ENCODE measurements at places on chromosomes 11 and 22.
A peak's percentile ranks its signal among the peaks of the same experiment; 100 is the strongest.

- DNase-seq: no peak
Observed at GRCh38 chr22:49660321-49660720, 167.4 kb downstream of the BRD1 start.

GRCh38 chr22:37230673-37231405 is 13.2 kb downstream of the RAC2 start:
- DNase-seq: no peak

DNA sequence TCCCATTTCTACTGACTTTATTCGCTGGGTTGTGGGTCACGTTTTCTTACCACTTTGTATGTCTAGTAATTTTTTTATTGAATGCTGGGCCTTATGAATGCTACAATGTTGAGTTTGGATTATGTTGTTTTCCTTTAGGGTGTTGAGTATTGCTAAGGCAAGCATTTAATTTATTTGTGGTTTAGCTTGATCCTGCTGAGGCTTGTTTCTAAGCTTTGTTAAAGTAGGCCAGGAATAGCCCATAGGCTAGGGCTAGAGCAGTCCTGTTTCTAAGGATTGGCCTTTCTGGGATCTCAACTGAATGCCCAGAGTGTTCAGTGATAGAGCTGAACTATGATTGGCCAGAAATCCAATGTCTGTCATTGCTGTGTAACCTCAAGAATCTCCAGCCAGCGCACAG is 56.1 kb upstream of the LDLRAD3 start:
- no peak for DNase-seq

GRCh38 chr11:12534549-12534948 is 139.7 kb upstream of the TEAD1 start:
- no peak for DNase-seq

DNA sequence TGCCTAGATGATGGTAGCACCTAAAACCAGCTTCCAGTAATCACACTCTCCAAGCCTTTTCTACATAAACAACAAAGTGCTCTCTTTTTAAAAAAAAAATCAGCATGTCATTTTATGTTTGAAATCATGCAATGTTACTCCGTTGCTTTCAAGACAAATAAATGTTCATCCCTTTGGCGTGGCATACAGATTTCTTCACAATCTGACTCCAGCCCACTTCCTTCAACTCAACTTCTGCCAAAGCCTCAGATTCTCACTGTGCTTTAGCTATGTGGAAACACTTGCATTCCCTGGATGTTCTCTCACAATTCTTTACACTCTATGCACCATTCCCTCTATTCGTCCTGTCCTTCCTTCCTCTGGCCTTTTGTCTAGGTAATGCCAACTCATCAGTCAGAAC is 206.3 kb upstream of the BLID start:
- no peak for DNase-seq

DNA sequence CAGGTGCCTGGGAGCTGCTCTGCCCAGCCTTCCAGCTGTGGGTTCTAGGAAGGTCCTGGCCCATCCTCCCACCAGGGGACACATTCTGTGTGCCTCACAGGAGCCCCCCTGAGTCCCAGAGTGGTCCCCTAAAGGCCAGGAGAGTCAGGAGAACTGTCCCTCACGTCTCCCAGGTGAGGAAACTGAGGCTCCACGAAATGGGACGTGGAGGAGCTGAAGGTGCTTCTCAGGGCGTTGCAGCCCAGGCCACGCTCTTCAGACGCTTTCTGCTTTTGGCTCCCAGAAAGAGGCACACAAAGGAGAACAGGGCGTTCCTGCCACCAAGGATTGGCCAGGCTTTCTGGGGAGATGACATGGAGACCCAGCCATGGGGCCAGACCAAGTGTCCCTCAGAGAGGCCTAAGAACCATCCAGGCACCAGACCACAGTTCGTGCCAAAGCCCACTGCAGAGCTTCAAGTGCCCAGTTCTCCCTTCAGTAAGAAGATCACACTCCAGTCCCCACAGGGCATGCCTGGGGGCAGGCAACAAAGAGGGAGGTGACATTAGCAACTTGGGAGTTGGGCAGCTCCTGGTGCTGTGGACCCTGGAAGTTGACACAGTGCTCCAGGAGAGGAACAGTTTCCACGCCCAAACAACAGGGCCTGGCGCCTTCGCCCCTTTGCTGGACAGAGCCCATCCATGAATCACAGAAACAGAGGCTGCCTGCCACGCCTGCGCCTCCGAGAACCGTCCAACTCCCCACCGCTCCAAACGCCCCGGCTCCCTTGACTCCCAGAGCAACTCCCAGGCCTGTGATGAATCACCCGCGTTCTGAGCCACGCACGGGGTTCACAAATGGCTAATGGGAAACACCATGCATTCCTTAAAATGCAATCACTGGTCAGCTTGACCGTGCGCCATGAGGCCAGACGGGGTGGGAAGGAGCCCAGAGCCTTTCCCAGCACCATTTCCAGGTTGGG is 589.2 kb downstream of the BRD1 start:
- DNase-seq: peak; percentile 32

DNA sequence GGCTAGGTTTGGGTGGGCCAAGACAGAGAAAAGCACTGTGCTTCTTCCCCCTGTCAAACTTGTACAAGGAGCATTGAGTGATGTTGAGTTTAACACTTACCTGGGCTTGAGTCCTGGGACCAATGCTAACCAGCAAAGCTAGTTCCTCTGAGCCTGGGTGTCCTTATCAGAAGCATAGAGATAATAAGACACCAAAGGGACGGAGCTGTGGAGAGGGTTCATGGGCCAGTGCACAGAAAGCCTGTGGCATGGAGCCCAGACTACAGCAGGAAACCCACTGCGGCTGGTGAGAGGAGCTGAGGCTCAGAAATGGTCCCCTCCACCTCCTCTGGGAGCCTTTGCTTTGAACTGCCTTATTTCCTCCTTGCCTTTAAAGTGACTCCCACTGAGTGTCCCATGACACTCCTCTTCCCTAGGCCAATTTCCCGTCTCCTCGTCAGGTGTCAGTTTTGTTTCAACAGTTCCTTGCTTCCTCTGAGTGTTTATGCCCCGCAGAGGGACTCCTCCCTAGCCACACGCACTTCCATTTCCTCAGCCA is 9.4 kb downstream of the SLCO2B1 start:
- no peak for DNase-seq

DNA sequence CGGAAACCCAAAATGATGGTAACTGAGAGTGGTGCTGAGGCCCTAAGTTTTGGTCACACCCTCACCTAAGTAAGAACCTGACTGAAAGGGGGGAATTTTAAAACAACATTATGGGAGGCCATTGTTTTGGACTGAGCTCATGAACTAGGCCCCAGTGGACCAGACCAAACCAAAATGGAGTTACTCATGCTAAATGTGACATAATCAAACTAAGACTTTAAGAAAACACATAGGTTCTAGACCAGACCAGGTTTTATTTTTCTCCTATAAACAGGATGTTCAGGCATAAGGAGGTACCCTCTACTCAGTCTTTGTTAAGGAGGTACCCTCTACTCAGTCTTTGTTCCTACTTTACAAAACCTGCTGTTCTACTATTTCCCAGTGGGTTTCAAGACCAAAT is 7.4 kb upstream of the EI24 start:
- DNase-seq: no peak

- DNase-seq: no peak
Observed at GRCh38 chr11:125171974-125172373, 7.4 kb downstream of the PKNOX2 start.

DNA sequence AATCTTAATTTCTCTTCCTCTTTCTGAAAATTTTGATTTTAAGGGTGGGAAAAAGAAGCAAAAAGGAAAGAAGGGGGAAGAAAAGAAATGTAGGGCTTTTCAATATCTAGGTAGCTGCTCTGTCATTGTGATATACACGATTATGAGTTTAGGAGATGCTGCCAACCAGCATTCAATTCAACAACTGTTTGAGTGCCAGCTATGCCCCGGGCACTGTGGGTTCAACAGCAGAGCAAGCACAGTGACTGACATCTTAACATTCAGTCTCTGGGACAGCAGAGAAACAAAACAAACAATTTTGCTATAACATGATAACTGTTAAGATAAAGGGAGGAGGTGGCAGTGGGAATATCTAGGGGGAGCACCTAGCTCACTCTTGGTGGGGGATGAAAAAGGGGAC is 91.6 kb downstream of the DBX1 start:
- DNase-seq: no peak

GRCh38 chr11:126585774-126586491 is 230.4 kb downstream of the ST3GAL4 start:
- no peak for DNase-seq

DNA sequence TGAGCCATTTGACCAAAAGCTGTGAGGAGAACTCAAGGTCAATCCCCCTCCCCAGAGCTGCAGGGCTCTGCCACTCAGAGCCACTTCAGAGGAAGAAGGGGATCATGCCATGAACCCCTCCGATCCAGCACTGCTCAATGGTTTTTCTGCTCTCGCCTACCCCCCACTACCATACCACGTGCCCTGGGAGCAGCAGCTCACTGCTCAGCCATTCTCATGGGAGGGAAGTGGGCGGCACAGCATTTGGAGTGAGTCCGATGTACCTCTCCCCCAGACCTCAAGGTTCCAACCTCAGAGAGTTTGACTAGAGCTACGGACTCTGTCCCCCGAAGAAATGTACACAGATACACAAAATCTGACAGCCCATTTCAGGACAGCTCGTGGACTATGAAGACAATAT is 34.5 kb downstream of the AP1B1 start:
- no peak for DNase-seq

- DNase-seq: no peak
Observed at GRCh38 chr11:80849253-80849652, 1408.4 kb upstream of the TENM4 start.

DNA sequence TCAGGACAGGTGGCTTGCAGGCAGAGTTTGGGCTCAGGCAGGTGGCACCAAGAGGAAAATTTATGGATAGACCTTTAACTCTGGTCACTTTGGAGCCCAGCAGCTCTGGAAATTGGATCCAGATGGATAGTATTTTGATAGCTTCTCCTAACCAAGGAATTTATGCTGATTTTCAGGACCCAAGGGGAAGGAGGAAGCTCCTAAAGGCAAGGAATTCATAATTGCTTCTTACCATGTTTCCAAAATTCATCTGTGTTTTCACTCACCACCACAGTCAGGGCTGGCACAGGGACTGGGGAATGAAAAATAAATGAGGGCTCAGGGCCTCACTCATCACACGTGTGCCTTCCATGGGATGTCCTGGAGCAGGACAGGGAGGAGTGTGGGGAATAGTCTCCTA is 317.8 kb downstream of the ST3GAL4 start:
- no peak for DNase-seq

- DNase-seq: no peak
Observed at GRCh38 chr22:20101638-20102037, 14.3 kb upstream of the RANBP1 start.

DNA sequence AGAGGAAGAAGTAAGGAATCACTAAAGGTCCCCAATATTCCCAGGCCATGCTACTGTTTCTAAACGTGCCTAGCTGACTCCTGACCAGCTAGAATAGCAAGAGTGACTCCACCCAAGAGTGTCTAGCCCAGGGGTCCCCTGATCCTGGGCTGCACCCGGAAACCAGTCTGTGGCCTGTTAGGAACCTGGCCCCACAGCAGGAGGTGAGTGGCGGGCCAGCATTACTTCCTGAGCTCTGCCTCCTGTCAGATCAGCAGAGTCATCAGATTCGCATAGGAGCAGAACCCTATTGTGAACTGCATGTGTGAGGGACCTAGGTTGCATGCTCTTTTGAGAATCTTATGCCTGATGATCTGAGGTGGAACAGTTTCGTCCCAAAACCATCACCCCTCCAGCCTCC is 2.0 kb downstream of the MMP20 start:
- no peak for DNase-seq

GRCh38 chr22:48248901-48249455 is 1486.5 kb downstream of the TBC1D22A start:
- no peak for DNase-seq

DNA sequence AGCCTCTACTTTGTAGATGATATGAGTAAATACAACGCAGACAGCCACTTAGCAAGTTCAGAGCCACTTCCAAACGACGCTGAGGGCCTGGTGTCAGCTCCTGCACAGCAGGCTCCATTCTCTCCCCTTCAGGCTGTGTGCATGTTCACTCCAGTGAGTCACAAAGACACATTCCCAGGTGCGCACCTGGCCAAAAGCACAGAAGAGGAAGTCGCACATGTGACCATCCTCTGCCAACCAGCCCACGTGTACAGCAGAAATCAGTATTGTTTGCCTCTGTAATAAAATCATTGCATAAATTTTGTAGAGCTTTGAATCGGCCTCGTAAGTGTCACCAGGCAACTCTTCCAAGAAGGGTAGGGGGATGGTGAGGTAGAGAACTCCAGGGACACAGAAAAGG is 19.5 kb upstream of the TPH1 start:
- no peak for DNase-seq

GRCh38 chr11:32420937-32421901 is 14.1 kb downstream of the WT1 start:
- no peak for DNase-seq

DNA sequence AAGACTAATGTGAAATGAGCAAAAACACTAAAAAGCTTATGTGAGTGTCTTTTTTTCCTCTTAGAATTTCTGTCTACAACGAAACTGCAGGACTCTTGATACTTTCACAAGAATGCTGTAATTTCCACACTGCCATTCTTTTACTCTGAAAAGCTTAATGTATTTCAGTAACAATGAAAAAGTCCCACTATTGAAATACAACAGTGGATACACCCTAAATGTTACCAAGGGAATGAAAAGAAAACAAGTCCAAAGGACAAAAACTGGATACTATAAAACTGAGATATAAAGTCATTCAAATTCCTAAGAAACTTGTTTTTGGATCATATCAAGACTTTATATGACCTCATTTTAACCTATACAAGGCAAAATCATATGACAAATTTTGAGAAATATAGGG is 77.4 kb downstream of the SOX6 start:
- no peak for DNase-seq

- no peak for DNase-seq
Observed at GRCh38 chr11:79331203-79331901, 109.5 kb downstream of the TENM4 start.

GRCh38 chr11:71183878-71184277 is 68.5 kb downstream of the SHANK2 start:
- no peak for DNase-seq

- no peak for DNase-seq
Observed at GRCh38 chr11:120073196-120073595, 64.7 kb downstream of the TRIM29 start.

GRCh38 chr11:108758458-108758857 is 93.6 kb downstream of the DDX10 start:
- no peak for DNase-seq

DNA sequence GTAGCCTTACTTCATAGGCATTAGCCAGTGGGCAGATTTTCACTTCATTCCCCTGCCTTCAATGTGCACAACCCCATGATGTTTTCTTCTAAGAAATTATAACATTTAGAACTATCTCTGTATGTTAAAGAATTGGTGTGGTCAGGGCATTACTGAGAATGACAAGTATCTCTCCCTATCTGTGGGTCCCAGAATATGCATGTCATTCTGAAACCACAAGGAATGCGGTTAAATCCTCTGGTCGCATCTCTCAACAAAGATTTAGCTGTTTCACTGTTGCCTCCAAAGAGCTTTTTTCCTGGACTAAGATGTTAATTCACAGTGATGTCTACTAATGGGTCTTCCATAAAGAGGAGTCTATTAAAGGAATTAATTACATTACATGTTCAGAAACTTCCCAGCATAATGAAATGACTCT is 62.7 kb downstream of the LIF start:
- DNase-seq: no peak

GRCh38 chr22:19105867-19106802 is 16.1 kb downstream of the DGCR2 start:
- no peak for DNase-seq

GRCh38 chr11:2998073-2998850 is 6.1 kb upstream of the NAP1L4 start:
- DNase-seq: no peak
